ENCODE measurements at places on chromosomes 16 and 17.

- DNase-seq = no peak
These were observed 256.9 kb downstream of the C16orf95 start for GRCh38 chr16:87060034-87060986.

DNA sequence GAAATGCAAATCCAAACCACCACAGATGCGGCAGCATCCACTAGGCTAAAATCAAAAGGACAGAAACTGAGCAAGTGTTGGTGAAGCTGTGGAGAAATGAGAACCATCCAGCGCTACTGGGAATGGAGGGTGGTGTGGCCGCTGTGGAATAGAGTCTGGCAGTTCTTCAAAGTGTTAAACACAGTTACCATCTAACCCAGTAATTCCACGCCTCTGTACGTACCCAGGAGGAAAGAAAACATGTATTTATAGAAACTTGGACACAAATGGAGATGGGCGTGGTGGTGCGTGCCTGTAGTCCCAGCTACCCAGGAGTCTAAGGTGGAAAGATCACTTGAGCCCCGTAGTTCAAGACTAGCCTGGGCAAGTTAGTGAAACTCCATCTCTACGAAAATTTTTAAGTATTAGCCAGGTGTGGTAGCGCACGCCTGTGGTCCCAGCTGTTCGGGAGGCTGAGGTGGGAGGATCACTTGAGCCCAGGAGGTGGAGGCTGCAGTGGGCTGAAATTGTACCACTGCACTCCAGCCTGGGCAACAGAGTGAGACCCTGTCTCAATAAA, 11.6 kb downstream of the SLC25A10 start:
- no peak for DNase-seq

- DNase-seq = peak; percentile 14
These were observed 73.6 kb downstream of the METRNL start for GRCh38 chr17:83152745-83153611.

DNA sequence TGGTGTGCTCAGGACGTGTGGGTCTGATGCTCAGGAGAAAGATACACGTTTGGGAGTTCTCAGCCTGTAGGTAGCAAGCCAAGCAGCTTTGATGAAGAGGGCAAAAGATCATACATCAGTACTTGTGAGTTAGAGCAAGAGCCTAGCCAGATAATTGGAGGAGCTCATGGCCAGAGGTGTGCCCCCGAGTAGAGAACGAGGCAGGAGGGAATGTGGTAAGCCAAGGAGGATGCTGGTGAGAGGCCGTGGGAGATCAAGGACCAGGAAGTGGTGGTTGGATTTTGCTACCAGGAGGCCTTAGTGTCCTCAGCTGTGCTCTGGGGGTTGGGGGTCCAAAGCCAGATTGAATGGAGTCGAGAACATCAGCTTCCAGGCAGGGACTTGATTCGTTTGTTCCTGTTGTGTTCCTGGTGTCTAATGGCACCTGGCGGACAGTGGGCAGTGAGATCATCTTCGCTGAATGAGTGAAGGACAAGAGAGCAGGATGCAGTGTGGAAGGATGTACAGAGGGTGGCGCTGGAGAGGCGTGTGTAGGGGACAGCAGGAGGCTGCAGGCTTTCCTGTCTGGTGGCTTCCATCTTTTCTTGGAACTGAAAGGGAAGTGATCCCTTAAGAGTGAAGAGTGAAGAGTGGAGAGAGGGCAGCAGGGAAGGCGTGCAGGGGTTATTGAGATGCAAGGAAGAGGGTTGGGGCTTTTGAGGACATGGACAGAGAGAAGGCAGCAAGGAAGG, 11.6 kb downstream of the FBXL19 start:
- DNase-seq = no peak

DNA sequence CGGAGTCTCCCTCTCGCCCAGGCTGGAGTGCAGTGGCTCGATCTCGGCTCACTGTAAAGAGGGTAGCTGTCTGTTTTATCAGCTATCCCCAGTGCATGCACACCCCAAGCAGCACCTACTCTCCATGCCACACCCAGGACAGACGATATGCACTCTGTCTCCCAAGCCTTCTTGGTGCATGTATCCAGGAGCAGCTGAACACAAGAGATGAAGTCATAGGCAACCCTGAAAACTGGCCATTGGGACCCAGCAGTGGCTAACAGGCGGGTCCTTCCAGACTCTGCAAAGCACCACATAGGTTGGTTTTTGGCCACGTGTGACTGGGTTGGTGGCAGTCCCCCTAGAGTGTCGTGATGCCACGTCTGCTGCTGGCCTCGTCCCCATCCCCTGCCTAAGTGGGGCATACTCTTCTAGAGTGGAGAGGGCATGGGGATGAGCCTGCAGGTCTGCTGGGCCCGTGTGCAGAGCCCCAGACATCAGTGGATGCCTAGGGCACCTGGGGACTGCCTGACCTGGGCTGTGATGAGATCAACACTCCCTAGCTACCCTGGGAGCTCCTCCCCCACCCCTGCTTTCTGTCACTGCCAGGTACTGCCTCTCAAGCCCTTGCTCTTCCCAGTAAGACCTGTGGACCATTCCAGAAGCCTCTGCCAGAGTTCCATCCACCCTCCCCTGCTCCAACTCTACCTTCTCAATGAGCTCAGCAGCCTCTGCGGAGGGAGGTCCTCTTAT, 9.3 kb downstream of the PDE6G start:
- DNase-seq = no peak

DNA sequence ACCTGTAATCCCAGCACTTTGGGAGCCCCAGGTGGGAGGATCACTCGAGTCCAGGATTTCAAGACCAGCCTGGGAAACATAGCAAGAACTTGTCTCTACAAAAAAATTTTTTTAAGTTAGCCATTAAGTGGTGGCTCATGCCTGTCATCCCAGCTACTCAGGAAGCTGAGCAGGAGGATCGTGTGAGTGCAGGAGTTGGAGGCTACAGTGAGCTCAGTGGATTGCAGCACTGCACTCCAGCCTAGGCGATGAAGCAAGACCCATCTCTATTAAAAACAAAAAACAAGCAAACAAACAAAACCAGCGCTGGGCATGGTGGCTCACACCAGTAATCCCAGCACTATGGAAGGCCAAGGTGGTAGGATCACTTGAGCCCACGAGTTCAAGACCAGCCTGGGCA, 38.0 kb downstream of the HEATR3 start:
- DNase-seq = no peak

- DNase-seq = no peak
These were observed 258.2 kb downstream of the PARN start for GRCh38 chr16:14371778-14372431.

GRCh38 chr17:67433248-67433924, 56.3 kb downstream of the PITPNC1 start:
- DNase-seq = no peak

DNA sequence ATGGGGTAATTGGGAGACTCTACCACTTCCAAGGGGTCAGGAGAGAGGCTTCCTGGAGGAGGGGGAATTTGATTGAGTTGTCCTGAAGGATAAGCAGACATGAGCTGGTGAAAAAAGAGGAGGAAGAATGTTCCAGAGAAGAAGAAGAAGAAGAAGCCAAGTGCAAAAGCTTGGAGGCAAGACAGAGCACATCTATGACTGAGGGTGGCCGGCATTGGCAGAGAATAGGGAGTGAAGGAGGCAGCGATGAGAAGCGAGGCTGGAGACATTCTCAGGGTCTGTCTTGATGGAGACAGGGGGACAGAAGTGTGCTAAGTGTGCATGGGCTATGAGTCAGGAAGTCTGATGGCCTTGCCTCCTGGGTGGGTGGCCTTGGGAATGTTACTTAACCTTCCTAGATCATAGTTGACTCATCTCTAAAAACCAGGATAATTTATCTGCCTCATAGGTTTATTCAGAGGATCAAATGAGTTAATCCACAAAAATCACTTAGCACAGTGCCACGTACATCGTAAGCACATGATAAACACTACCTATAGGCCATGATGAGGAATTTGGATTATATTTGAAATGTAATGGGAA, 171.7 kb downstream of the ABCC12 start:
- no peak for DNase-seq

DNA sequence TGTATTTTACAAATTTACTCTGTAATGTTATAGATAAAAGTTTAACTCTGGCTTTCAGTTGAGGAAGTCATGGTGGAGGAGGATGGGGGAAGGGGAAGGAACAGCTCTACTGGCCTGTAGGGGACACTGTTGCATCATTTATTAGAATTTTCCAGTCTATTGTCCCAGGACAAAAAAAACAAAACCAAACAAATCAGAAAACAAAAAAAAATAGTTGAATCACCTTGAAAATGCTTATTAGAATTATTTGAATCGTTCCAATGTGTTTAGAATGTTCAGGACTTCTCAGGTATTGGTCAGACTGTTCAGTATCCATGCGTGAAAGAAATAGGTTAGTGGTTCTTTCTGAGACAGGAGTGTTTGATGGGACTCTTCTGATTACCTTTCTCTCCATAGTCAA, 242.0 kb downstream of the FTO start:
- no peak for DNase-seq

- peak; percentile 78 for DNase-seq
These were observed 12.6 kb upstream of the ATP6V0C start for GRCh38 chr16:2500918-2501750.

- DNase-seq = no peak
These were observed 167.4 kb upstream of the CACNG5 start for GRCh38 chr17:66667491-66668030.
